Mammary microvascular endothelial cell (primary cell): ENCODE measurements at places on chromosomes 16 and 17. TPM values are rescaled to one million over a fixed set of nuclear protein-coding genes. Genes with fewer than 3 reads are reported as not detected.

MPHOSPH6 gene
- total RNA-seq = 48.8 and 52.7 TPM in 2 replicates

TP53TG3C gene
- not detected in 2 replicates for total RNA-seq

OTOA gene
- 0.20 TPM in 1 of 2 replicates, not detected in the other for total RNA-seq

SOCS7 gene
- 2.9 and 4.4 TPM in 2 replicates for total RNA-seq

MRPL58 gene
- total RNA-seq = 85.4 and 109 TPM in 2 replicates

SMPD3 gene
- 0.05 TPM in 1 of 2 replicates, not detected in the other for total RNA-seq

CX3CL1 gene
- 5.1 and 6.1 TPM in 2 replicates for total RNA-seq

HS3ST4 gene
- total RNA-seq = not detected in 2 replicates

MT2A gene
- total RNA-seq = 575 and 702 TPM in 2 replicates

CCL11 gene
- not detected in 2 replicates for total RNA-seq

KRTAP4-6 gene
- total RNA-seq = not detected in 2 replicates
